ENCODE measurements at places on chromosomes 12 and 14.

- peak; percentile 44 for DNase-seq
These were observed at the start of gene NYNRIN for GRCh38 chr14:24398653-24399446. TSS of gene NYNRIN (plus strand) at chr14:24399003. CDS start at chr14:24399247, 244 bp downstream.

GRCh38 chr14:102516531-102517391 is 7.2 kb upstream of the ANKRD9 start:
- DNase-seq = peak; percentile 91

DNA sequence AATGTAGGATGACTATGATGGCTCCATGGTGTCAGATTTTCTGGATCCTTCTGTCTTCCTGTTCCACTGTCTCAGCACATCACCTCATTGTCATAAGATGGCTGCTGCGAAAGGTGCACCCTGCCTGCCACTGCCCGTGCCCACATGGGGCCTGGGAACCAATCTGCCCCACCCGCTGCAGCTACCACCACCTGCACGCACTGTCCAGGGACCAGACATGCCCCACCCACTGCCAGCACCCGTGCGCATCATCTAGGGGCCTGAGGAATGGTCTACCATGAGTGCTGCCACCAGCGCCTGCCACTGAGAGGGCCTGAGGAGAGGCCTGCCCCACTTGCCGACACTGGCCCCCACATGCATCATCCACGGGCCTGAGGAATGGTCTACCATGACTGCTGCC is 23.8 kb downstream of the CYP46A1 start:
- DNase-seq = no peak

- DNase-seq = no peak
These were observed 17.8 kb upstream of the TMPRSS12 start for GRCh38 chr12:50824914-50825313.

DNA sequence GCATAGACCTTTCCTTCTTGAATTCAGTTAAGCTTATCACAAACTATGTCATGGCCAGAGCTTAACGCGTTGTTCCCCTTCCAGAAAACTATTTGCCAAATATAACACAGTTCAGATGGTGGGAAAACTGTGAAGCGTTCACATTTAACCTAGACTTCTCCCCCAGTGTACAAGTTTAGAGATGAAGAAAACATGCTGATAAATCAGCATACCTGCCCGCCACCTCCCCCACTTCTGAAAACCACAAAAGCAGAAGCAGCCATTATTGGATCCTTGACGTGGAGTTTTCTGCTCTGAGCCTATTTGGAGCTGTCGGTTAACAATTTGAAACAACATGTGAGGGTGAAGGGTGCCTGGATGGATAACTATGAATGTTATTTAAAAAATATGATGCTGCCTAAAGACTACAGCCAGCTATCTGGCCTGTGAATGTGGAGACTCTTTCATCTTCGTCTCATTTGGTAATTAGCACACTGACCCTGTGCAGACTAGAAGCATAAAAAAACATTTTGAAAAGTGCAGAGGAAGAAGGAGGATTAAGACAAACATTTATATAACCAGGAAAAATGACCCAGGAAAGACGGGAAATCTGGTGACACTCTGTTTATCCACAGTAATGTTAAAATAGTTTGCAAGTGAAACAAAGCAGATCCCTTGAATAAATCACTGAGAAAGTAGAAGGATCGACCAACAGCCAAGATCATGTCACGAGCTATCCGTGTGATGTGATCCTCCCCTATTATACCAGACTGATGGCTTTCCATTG is 408.2 kb downstream of the AEBP2 start:
- no peak for DNase-seq

DNA sequence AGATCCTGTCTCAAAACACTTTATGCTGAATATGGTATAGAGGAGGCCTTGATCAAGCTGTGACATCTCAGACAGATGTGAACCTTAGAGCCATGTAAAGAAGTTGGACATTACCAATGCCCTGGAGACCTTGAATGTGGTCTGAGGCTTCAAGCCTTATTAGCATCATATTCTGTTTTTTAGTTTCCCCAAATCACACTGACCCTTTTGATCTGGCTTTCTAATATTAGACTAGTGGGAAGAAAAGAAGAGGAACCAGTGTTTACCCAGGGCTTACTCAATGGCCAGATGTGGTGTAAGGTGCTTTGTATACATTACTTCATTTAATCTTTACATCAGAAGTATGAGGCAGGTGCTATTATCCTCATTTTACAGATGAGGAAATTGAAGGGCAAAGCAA is 10.6 kb upstream of the TBPL2 start:
- no peak for DNase-seq

DNA sequence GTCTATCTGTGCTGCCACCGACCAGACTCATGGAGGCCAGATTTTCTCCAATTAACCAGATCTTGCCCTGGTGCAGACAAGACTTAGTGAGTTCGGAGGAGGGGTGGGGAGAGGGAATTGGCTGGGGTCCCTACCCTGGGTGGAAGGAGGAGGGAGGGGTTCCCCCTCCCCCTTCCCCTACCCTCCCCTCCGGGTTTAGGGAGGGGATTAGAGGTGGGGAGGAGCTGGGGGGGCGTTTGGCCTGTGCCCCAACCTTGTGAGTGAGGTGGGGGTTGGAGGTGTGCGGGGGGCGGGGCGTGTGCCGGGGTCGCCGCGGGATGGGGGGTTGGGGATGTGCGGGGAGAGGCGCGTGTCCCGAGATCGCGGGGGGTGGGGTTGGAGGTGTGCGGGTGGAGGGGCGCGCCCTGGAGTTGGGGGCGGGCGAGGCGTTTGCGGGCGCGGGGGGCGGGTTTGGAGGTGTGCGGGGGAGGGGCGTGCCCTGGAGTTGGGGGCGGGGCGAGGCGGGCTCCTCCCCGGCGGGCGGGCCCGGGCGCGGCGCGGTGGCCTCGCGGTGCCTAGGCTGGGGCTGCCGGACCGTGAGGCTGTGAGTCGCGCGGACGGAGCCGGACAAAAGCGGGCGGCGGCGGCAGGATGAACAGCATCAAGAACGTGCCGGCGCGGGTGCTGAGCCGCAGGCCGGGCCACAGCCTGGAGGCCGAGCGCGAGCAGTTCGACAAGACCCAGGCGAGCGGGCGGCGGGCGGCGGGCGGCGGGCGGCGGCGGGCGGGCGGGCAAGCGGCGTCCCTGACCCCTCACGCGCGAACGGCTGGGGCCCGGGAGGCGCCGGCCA is at the start of gene HIP1R:
TSS of gene HIP1R (plus strand) at position 537 of the 829 bp plus-strand sequence. CDS start at position 631, 94 bp downstream.
- DNase-seq = peak; percentile 81

DNA sequence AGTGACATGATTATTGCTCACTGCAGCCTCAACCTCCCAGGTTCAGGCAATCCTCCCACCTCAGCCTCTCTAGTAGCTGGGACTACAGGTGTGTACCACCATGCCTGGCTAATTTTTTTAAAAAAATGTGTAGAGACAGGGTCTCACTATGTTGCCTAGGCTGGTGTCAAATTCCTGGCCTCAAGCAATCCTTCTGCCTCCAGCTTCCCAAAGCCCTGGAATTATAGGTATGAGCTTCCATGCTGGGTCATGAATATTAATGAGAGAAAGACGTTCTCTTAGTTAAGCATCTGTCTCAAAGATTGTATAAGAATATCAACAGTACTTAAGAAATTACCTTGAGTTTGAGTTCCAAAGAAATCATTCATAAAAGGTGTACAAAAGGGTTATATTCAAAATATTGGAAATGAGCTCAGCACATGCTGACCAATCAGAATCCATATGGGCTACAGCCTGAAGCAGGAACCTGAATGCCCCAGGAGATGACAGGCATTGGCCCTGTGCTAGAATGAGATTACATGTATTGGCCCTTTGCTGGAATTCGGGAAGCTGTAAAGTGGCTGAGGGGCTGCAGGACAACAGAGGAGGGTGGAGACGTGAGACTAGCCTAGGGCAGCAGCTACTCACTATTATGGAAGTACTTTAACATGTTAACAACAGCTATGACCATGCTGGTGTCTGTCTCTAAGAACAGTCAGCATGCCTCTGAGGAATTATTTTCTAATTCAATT is 157.0 kb upstream of the CPNE8 start:
- no peak for DNase-seq

GRCh38 chr14:68774771-68775613 is 17.9 kb downstream of the ZFP36L1 start:
- DNase-seq = no peak

- DNase-seq = no peak
These were observed 31.5 kb downstream of the SVOP start for GRCh38 chr12:108989376-108989775.

DNA sequence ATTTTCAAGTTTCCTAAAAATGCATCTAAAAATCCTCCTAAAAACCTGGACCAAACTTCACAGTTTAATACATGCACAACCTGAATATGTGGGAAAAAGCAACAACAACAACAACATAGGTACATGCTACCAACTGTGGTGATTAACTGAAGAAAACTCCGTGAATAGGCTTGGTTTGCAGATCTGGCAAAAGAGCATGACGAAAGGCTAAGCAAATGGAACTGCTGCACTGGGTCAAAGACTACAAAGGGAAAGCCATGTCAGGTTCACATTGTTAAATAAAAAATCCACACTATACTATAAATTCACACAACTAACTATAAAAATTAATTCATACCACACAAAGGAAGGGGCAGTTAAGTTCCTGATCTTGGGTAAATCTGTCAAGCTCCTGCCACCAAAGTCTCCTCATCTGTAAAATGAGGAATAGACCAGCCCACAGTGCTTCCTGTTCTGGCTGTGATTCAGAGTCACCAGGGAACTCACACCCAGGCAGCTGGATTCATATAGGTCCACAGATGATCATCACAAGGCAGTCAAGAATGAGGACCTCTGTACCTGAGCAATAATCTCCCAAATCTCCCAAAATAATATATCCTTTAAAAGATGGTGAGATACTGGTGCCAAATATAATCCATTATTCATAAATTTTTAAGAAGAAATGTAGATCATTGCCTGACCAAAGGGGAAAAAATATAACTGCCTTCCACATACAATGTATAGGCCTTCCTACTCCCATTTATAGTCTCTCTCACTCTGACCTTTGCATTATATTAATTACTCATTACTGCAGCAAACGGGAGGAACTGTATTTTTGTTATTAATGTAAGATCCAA is 7.0 kb downstream of the CORO1C start:
- no peak for DNase-seq

- no peak for DNase-seq
These were observed 64.2 kb upstream of the PYGL start for GRCh38 chr14:51008446-51008845.

DNA sequence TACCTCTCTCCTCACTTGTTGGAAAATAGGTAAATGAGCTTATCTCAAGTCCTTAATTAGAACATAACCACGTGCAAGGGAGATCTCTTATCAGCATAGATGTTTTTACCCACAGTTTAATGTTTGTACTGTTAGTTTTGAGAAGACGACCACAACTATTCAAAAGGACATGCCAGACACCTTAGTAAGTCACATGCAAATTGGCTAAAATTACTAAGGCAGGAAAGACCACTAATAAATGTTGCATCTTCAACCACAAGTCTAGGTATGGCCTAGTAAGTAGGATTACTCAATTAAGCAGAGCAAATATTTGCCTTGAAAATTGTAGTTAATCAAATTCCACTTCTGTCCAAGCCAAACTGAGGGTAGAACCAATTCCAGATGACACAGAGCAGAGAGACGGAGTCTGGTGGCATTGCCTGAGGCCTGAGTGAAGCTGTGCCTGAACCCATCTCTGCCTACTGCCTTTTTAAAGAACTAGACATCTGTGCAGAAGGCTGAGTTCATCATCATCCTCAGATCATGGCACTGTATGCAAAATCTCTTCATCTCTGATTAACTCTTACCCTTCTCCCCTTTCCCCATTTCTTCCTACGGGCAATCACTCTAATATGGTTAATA is 29.7 kb upstream of the CHST11 start:
- no peak for DNase-seq

GRCh38 chr12:62194616-62195015 is 65.6 kb upstream of the USP15 start:
- no peak for DNase-seq

DNA sequence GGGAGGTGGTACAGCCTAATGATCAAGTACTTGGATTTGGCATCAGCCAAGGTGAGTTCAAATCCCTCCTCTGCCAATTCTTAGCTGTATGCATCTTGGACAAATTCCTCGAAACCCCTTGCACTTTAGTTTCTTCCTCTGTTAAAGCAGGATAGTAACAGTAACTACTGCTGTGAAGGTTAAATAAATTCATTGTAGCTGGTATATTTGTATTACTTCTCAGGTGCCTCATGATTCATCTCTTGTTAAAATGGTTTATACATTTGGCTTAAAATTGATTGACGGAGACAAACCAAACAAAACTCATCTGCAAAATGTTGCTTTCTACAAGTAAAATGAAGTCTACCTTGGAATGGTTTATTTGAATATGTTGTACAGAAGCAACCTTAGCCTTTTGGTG is 2.3 kb upstream of the PTPRB start:
- DNase-seq = no peak

GRCh38 chr12:6788972-6789924 is at the start of gene CD4:
TSS of gene CD4 (plus strand) at chr12:6789528. CDS start at chr12:6800139, 10,611 bp downstream.
- DNase-seq = no peak

DNA sequence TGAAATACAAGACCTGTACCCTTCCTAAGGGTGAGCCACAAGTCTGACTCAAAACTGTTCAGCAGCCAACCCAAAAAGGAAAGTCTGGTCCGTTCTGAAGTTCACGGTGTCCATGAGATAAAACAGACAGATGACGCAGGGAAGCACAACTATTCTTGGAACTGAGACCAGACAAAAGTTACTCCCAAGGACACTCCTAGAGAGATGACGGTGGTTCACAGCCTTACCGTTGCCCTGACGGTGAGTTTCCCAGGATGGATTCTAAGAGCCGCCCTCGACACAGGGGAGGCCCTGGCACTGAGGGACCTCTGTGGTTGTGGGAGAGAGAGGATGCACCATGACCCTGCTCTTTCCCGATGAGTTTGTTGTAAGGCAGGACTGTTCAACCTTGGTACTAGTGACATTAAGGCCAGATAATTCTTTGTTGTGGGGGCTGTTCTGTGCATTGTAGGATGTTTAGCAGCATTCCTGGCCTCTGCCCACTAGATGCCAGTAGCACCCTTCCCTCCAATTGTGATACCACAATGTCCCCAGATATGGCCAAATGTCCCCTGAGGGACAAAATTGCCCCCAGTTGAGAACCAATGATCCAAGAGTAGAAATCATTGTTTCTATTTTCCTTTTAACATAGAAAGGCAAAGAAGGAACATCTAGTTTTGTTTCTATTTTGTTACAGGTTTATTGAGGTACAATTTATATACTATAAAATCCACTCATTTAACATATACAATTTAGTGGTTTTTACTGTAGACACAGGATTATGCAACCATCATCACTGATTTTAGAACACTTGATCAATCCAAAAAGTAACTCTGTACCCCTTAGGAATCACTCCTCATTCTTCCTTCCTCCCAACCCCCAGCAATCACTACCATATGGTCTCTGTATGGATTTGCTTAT is 23.0 kb downstream of the OR10P1 start:
- no peak for DNase-seq

DNA sequence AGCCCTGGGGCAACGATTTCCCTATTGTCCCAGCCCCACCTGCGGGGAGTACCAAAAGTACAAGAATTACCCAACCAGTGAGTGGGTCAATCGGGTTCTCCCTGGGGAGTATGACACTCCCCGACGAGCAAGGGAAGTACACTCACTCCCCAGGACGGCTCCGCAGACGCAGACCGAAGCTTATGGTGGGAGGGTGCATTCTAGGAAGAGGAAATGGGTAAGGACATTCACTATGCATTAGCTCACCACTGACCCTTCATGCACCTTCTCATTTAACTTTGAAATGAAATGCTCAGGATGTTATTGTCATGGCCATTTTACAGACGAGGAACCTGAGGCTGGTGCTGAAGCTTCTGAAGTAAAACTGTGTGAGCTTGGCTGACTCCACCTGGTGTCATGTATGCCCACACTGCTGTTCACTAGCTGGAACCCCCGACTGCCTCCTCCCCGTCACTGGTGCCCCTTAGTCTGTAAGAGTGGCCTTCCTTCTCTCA is 45.8 kb upstream of the TMED10 start:
- no peak for DNase-seq

All from frontal cortex (tissue), 4 donors.